ENCODE measurements at places on chromosomes 11 and 22. TPM values are rescaled to one million over a fixed set of nuclear protein-coding genes. Genes with fewer than 3 reads are reported as not detected.

Gene MYO18B
- total RNA-seq: 80.6 TPM

DNA sequence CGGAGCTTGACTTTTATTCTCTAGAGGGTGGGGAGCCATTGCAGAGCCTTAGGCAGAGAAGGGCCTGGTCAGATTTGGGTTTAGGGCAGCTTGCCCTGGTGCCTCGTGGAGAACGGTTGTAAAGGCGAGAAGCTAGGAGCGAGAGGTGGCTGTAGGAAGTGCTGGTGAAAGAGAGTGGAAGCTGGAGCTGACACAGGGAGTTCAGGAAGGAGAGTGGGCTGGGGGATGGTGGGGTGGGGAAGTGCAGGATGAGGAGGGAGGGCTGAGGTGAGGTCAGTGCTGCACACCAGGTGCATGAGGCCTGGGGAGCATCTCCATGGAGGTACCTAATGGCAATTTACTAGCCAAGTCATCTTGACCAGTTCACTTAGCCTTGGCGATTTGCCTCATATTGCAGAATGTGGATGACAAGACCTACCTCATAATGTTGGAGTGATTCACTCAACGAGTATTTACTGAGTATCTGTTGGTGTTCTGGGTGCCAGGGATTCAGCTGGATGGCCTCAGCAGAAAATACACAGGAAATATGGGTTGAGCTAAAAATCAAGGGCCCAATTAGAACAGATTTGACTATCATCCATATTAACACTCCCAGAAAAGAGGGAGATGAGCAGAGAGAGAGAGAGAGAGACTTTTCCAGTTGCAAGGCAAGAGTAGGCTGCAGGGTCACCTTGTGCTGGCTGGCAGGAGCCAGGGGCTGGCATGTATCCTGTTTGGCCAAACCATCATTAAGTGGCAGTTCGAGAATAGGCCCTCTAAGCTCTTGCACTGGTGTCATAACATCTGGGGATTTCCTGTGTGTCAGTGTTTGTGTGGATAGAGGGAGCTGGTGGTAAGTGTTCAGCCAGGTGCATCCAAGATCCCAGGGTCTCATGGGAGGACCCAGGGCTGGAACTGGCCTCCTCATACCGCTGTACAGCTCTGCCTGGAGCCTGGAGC, 44.4 kb upstream of the CLDN5 start:
- DNase-seq: no peak
- H3K27ac ChIP-seq: no peak overlapping the region
- H3K4me3 ChIP-seq: no peak overlapping the region
- peaks cover 5% of the 10 kb centered on the region for H3K27me3 ChIP-seq
- H3K4me1 ChIP-seq: peaks cover 11% of the 10 kb centered on the region

DNA sequence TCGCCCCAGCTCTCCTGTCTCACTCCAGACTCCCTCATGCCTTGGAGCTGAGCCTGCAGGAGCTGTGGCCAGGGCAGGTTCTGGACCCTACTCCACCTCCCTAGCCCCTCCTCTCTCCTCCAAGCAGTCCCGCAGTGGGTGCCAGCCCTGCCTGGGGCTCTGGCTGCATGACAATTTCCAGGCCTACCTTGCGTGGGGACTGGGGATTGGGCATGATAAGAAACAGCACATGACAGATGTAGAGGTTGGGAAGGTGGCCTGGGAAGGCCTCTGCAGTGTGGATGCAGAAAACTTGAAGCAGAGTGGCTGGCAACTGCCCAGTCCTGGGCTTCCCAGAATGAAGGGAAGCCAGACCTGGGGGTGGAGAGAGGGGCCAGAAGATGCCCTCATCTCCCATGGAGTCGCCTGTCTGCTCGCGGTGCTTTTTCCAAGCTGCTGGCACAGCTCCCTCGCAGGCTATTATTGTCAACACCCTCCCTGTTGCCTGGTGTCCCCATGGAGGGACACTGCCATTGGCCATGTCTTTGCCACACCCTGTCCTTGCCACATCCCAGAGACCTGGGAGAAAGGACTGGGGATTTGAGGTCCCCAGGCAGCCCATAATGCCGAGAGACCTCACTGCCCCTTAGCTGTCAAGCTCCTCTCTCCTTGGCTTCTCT, 48.9 kb upstream of the CDON start:
- peaks cover 72% of the 10 kb centered on the region for H3K4me1 ChIP-seq
- no peaks in the 10 kb centered on the region for H3K36me3 ChIP-seq
- H3K27ac ChIP-seq: peak overlapping the region; percentile 48
- H3K4me3 ChIP-seq: no peak overlapping the region

Gene MS4A4A
- total RNA-seq: 10.3 TPM

DNA sequence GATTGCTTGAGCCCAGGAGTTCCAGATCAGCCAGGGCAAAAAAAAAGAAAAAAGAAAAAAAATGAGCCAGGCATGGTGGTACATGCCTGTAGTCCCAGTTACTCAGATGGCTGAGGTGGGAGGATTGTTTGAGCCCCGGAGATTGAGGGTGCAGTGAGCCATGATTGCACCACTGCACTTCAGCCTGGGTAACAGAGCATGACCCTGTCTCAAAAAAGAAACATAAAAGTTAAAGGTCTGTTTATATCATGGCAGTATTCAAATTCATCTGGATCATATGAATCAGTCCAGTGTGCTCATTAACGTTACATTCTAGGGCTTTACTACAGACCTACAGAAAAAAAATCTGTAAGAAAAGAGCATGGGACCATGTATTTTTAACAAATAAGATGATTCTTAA, 13.9 kb downstream of the HSD17B12 start:
- no peak overlapping the region for H3K4me3 ChIP-seq
- H3K36me3 ChIP-seq: peaks cover 7% of the 10 kb centered on the region
- H3K27ac ChIP-seq: no peak overlapping the region
- DNase-seq: no peak

DNA sequence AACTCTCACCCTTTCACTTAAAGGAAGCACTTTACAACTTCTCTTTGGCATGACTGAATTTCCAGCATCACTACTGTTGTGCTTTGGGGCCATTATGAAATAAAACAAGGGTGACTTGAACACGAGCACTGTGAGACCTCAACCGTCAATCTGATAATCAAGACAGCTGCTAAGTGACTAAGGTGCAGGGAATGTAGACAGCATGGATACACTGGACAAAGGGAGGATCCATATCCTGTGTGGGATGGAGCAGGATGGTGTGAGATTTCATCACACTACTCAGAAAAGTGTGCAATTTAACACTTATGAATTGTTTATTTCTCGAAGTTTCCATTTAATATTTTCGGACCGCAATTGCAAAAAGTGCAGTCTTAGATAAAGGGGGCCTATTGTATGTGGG, 16.1 kb upstream of the EXPH5 start:
- H3K27me3 ChIP-seq: no peaks in the 10 kb centered on the region
- no peak overlapping the region for H3K4me3 ChIP-seq

- peaks cover 23% of the 10 kb centered on the region for H3K4me1 ChIP-seq
- DNase-seq: no peak
- H3K36me3 ChIP-seq: no peaks in the 10 kb centered on the region
Observed at GRCh38 chr11:107716884-107717532, 5.2 kb upstream of the SLN start.

DNA sequence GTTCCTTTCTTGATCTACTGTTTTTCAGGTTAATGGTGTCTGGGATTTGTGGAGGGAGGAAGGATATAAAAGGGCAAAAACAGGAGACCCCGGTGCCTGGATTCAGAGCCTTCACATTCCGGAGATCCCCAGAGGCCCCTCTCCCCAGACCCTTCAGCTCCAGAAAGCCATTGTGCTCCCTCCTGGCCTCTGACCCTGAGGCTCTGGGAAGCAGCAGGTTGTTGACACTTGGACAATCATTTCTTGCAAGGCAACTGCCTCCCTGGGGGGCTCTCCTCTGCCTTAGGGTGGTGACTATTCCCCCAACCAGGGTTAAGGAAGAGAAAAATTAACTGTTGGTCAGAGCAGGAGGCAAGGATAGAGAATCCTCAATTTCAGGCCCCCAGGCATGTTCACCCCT, 86.9 kb upstream of the NNMT start:
- no peak overlapping the region for H3K27ac ChIP-seq
- H3K27me3 ChIP-seq: no peaks in the 10 kb centered on the region
- DNase-seq: no peak
- no peak overlapping the region for H3K4me3 ChIP-seq
- peaks cover 5% of the 10 kb centered on the region for H3K4me1 ChIP-seq

GRCh38 chr22:41619979-41620588, 759 bp downstream of the DESI1 start:
- no peaks in the 10 kb centered on the region for H3K27me3 ChIP-seq
- peaks cover 12% of the 10 kb centered on the region for H3K4me1 ChIP-seq
- H3K36me3 ChIP-seq: peaks cover 25% of the 10 kb centered on the region

DNA sequence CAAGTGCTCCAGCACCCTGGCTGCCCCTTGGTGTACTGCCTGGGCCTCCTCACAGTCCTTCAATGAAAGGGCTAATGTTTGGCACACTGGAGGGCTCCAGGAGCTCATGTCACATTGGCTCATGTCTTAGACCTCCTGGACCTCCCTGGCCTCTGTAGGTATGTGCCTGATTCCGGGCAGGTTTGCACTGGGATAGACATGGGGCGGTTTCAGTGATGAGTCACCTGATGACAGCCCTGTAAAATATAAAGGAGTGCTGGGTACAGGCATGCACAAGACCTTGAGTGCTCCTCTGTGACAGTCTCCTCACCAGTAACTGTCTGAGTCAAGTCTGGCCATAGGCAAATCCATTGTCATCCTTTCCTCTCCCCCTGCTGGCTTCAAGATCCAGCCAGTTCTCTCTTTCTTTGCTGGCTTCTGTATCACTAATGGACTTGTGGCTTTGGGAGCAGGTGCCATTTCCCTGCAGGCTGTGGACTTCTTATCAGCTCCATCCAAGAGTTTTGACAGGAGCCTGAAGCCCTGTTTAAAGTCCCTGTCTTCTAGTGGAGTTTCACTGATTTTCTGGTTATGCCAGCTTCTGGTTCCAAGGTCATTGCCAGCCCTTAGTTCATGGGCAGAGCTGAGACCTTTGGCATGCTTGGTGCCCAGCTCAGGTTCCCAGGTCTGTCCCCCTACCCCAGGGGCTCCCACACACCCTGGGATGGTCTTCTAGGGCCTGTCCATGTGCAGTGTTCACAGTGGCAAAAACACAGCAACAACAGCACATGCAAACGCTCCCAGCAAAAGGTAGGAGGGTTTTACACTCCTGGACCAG, 22.7 kb upstream of the P2RY2 start:
- DNase-seq: no peak
- H3K4me3 ChIP-seq: no peak overlapping the region
- no peaks in the 10 kb centered on the region for H3K4me1 ChIP-seq
- H3K36me3 ChIP-seq: no peaks in the 10 kb centered on the region
- H3K27ac ChIP-seq: no peak overlapping the region

Gene CCDC89
- total RNA-seq: 2.3 TPM

DNA sequence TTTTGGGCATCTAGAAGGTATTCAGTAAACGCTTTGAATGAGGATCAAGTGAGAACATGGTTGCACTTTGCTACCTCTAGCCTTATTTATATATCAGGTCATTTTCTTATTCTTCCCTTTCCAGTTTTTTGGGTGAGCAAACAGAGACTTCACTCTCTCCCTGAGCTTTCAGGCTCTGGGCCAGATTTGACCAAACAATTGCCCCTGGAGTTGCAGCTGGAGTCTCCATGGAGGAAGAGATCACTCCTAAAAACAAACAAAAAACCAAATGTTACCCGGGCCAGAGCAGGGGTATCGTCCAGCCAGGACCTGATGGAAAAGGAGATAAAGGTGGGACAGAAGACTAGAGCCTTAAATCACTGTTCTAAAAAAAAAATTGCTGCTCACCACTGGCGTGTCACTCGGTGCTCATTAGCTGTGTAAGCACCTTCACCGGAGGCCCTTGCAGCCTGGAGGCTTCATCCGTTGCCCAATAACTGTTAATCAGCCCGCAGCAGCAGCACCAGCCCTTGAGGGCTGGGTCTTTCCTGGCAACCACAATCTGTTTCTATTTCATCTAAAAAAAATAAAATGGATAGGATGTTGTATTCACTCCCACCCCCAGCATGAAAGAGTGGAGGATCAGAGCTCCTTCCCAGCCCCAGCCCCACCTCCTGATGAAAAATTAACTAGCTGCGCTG, 125.0 kb downstream of the PKNOX2 start:
- H3K4me1 ChIP-seq: peaks cover 50% of the 10 kb centered on the region
- H3K36me3 ChIP-seq: peaks cover 7% of the 10 kb centered on the region
- no peak overlapping the region for H3K27ac ChIP-seq
- H3K4me3 ChIP-seq: no peak overlapping the region
- no peaks in the 10 kb centered on the region for H3K27me3 ChIP-seq

Gene MPZL2
- 0.40 TPM for total RNA-seq

Gene SUSD2
- 0.40 TPM for total RNA-seq

- peak overlapping the region; percentile 40 for H3K27ac ChIP-seq
- H3K27me3 ChIP-seq: no peaks in the 10 kb centered on the region
- no peak overlapping the region for H3K4me3 ChIP-seq
- peak; percentile 38 for DNase-seq
- H3K36me3 ChIP-seq: peaks cover 34% of the 10 kb centered on the region
Observed at GRCh38 chr22:24583221-24584165, 9.4 kb downstream of the LRRC75B start.

- peaks cover 49% of the 10 kb centered on the region for H3K4me1 ChIP-seq
- H3K27ac ChIP-seq: peak overlapping the region; percentile 51
- no peaks in the 10 kb centered on the region for H3K27me3 ChIP-seq
- H3K36me3 ChIP-seq: peaks cover 75% of the 10 kb centered on the region
Observed at GRCh38 chr22:37623075-37624016, 14.7 kb downstream of the GGA1 start.

DNA sequence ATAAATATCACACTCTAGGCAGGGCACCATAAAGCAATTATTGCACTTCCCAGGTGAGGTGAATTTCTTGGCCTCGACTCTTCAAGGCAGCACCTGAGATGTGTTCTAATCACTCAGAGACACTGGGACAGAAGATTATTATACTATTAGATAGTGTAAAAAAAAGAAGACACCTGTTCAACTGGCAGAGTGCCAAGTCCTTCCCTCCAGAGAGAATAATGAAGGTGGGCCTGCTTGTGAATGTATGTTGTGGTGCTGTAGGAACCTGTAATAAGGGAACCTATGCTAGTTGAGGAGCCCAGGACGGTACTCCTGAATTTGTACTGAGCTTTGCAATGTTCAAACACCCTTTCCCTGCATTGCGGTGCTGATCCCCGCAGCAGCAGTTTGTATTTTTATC, 107.5 kb downstream of the NXPE2 start:
- no peak overlapping the region for H3K27ac ChIP-seq
- peaks cover 3% of the 10 kb centered on the region for H3K4me1 ChIP-seq
- H3K4me3 ChIP-seq: no peak overlapping the region

DNA sequence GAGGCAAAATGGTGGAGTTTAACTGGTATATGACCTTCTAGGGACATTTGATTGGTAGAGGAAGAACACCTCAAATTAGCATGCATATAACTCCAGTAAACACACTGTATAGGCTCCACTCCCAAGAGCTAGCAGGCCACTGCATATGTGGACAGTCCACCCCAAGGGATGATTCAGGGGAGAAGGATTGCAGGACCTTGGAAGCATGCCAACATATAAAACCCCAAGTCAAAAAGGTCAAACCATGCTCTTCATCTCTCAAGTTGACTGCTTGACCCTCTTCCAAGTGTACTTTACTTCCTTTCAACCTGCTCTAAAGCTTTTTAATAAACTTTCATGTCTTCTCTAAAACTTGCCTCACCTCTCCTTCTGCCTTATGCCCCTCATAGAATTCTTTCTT, 459.9 kb upstream of the CCDC179 start:
- H3K27me3 ChIP-seq: no peaks in the 10 kb centered on the region
- no peaks in the 10 kb centered on the region for H3K36me3 ChIP-seq
- no peak for DNase-seq
- no peaks in the 10 kb centered on the region for H3K4me1 ChIP-seq

Gene HTATIP2
- total RNA-seq: 1.2 TPM

Gene GATD1
- total RNA-seq: 18.1 TPM

Data from muscle of leg (tissue), 16 donors.